ENCODE measurements at places on chromosomes 16 and 17.
A peak's percentile ranks its signal among the peaks of the same experiment; 100 is the strongest.

DNA sequence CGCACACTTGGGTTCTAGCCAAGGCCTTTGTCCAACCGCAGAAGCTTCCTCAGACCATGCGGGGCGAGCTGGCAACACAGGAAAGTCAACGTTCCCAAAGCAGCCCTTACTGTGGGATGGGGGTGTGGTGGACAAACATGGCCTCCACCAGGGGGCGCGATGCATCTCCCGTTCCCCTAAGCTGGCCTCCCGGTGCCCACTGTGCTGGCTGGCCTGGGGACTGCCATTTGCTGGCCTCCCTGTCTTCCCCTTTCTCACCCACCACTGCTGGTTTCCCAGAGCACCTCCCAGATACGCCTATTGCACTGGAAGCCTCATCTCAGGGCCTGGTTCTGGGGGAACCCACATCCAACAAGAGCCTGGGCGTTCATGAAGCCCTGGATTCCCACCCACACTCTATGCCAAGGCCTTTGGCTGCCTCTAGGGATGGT, 145.3 kb downstream of the IRF8 start:
- DNase-seq, result no peak

- no peak for DNase-seq
Observed at GRCh38 chr17:3574231-3574630, 16.6 kb upstream of the TRPV3 start.

DNA sequence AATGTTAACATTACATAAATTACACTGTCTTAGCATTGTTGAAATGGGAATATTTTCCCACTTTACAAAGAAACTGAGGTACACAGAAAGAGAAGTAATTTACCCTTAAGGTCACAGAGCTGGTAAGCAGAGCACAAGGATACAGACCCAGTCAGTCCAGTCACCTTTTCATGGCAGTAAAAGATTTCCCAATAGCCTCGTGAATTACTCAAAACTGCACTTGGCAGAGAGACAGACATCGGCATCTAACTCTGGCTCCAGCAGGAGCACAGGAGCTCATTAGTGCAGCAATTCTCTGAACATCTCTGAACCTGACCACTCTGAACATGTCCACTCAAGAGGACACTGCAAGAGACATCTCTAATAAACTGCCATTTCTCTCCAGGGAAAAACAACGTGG, 3.1 kb downstream of the TEX2 start:
- no peak for DNase-seq

DNA sequence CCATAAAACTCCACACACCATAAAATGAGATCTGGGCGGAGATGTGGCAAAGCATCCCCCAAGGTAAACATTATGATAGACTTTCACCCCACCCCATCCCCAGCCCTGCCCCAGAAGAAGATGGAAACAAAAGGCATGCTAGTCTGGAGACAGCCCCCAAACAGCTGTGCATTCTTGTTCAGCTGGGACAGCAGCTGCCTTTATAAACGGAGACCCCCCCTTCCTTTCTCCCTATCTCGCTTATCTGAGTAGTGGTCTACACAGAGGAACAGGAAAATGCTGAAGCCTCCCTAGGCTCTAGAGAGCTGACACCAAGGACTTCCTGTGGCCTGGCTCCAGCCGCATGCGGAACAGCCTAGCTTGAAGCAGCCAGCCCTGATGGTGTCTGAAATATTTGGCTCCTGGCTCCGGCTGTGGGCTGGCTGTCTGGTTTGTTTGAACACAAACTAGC, 190.3 kb upstream of the ANKFN1 start:
- DNase-seq, result no peak

DNA sequence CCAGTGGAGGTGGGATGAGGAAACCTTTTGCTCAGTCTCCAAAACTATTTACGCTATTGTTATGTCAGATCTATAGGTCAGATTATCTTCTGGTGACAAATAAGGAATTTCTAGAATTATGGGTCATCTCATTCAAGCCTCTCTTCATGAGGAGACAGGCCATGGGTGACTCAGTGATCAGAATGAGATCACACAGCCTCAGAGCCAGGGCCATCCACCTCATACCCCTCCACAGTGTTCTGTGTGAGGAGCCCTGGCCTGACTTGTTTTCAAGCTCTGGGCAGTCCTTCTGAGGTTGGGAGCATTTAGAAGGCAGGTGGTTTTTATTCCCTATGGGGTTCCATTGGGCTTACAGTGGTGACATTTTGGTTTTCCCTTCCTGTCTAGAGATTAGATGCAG, 26.5 kb downstream of the YPEL2 start:
- DNase-seq, result no peak

- no peak for DNase-seq
Observed at GRCh38 chr17:81302861-81303333, 7.8 kb upstream of the SLC38A10 start.

GRCh38 chr17:17305281-17305801, 2.2 kb downstream of the NT5M start:
- DNase-seq, result peak; percentile 4

DNA sequence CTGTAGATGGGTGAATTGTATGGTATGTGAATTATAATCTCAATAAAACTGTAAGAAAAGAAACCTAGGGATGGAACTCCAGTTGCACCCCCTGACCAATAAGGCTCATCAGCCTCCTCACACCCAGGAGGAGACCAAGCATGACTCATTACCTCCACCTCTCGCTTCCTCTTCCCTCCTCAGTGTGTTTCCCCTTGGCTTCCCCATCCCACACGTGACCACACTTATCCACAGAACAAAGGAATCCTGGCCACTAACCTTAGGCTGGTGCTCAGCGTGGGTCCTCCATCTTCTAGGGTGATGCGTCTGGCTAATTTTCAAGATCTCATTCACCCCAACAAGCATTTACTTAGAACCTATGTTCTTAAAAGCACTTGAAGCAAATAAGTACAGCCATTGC, 36.2 kb upstream of the MAP3K14 start:
- DNase-seq, result no peak

DNA sequence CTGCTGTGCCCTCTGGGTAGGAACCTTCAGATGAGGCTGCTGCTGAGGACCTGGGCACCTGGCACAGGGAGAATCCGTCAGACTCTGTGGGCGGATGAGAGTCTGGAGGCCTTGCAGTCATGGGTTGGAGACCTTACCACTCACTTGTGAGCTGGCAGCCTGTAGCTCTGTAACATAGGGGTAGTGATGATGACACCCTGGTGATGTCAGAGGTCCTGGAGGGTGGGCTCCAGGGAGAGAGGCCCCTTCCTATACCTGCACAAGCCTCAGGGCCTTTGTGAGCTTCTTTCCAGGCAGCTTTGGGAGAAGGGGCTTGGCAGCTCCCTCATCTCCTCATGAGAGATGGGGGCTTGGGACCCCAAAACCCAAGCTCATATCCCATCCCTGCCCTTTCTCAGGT, 1.6 kb downstream of the MIEF2 start:
- no peak for DNase-seq

GRCh38 chr17:71338396-71338795, 782.4 kb upstream of the SOX9 start:
- no peak for DNase-seq

GRCh38 chr17:81000334-81000630, 8.6 kb downstream of the CHMP6 start:
- DNase-seq, result no peak

GRCh38 chr16:89201439-89202377, 1.4 kb upstream of the SLC22A31 start:
- peak; percentile 70 for DNase-seq

- no peak for DNase-seq
Observed at GRCh38 chr16:72508191-72508590, 336.2 kb upstream of the PMFBP1 start.

DNA sequence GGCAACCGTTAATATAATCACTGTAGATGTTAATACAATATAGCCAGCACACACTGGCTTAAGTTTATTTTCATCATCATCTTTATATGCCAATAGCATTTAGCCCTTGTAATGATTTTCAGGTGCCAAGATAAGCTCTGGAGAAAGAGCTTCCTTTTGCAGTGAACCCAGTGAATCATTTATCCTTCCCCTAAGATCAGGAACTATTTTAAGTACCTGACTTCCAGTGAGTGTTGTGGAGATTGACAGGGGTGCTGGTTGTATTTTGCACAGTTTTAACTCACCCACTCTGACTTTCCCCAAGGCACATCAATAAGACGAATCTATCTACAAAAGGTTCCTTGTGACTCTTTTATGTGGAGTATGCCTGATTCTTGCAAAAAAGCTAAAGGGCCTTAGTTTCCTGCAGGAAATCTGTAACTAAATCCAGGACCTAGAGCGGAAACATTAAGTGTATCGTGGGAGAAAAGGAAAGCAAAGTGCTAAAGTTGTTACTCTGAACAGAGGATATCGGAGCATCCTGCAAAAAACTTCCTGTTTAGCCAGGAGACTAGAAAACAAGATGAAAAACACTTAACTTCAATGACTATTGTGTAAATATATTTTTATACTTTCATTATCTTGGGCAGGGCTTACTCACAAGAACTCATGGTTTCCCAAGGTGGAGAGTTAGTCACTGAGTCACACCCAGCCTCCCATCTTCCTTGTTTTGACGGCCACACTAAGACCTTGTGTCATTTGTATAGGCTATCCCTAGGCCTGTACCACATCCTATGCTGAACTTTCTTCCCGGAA, 183.6 kb downstream of the MAP2K6 start:
- no peak for DNase-seq

DNA sequence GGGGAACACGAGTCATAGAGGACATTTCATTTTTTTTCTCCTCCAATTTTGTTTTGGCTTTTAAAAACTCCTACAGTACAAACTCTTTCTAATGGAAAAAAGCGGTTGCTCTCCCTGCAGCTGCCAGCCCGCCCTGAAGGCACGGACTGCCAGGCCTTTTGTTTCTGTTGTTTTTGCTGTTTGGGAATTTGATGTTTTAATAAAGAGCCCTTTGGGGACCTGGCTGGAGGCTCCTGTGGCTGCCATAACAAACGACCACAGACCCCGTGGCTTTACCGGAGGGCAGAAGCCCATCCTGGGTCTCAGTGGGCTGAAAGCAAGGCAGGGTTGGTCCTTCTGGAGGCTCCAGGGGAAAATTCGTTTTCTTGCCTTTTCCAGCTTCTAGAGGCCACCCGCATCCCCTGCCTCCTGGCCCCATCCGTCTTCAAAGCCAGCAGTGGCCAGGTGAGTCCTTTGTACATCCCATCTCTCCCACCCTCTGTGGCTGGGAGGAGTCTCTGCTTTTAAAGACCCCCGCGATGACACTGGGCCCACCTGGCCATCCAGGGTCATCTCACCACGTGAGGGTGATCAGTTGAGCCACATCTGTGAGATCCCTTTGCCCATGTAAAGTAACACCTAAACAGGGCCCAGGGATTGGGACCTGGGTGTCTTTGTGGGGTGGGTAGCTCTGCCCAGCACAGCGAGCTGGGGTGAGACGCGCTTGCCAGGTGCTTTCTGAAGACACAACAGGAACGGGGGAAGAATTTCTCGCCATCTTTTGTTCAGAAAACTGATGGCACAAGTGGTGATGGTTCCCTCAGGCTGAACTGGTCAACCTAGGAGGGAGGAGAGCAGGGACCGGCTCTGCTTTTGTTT, 113.9 kb downstream of the BANP start:
- no peak for DNase-seq

DNA sequence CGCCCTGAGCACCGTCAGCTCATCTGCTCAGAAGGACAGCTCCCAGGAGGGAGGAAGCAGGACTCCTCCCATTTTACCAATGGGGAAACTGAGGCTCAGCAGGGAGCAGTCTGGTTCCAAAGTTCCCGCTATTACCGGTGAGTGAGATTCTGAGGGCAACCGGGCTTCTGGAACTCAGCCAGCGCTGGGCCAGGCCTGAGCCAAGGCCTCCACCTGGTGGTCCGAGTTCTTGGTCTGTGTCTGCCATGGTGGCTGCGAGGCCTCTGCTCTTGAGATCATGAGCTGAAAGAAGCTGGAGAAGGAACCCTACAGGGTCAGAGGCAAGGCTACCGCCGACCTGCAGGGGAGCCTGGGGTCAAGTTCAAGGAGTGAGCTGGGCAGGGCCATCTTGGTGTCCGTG, 110.8 kb upstream of the GSE1 start:
- DNase-seq, result no peak

DNA sequence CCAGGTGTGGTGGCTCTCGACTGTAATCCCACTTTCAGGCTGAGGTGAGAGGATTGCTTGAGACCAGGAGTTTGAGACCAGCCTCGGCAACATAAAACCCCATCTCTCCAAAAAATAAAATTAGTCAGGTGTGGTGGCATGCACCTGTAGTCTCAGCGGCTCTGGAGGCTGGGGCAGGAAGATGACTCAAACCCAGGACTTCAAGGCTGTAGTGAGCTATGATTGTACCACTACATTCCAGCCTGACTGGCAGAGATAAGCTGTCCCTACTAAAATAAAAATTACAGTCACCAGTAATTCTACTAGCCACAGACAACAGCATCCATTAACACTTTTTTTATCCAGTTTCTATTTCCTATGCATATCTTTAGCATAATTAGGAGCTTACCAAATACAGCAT, 176.3 kb downstream of the CPPED1 start:
- DNase-seq, result no peak

DNA sequence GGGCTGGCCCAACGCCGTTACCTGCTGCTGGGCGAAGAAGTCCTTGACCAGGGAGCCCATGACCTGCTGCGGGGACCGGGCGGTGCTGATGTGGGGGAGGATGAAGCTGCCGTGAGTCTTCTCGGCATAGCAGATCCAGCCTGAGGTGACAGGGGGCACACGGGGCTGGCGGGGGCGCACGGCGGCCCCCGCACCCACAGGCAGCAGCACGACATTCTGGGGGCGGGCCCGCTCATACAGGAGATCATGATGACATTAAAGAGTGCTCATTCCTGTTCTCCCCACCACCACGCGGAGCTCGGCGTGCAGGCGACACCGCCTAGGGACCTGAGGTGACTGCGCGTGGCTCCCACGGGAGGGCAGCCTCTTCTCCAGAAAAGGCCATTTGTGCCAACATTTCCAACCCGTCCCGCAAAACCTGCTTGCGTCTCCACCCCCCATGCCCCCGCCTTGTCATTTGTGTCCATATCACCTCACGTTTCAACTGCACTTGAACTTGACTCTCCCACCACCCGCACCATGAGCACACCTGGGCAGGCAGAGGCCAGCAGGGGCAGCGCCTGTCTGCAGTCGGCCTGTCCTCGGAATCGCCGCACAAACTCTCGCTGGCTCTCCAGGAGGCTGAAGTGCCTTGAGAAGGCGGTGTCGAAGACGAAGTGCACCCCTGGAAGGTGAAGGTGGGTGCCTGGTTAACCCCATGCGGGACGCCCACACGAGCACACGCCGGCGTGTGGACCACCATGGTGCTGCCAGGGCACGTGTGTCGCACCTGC, 6.4 kb downstream of the CIAO3 start:
- DNase-seq, result no peak

GRCh38 chr16:799948-800833, at the start of gene GNG13:
TSS of gene GNG13 (minus strand) at chr16:800734. CDS start at chr16:799077, 1,657 bp downstream.
- no peak for DNase-seq

DNA sequence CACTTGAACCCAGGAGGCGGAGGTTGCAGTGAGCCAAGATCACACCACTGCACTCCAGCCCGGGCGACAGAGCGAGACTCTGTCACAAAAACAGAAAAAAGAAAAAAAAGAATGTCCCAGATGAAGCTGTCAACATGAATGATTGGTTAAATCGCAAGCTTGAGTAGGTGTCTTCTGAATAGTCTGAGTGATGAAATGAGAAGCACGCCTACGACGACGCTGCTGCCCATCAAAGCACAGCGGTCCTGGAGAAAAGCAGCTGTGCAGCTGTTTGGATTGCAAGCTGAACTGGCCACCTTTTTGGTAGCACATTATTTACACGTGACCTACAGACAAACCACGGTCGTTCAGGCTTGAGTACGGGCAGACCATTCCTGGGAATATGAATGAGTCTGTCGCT, 12.5 kb downstream of the ADCY9 start:
- DNase-seq, result no peak

- no peak for DNase-seq
Observed at GRCh38 chr17:12522336-12522735, 143.4 kb upstream of the MYOCD start.

All from DMS79 treated with DMSO at 0.1 percent for 48 hours (cell line).